SJSA1 (cell line): ENCODE measurements at places on chromosomes 12 and 14. TPM values are rescaled to one million over a fixed set of nuclear protein-coding genes. Genes with fewer than 3 reads are reported as not detected.

DNA sequence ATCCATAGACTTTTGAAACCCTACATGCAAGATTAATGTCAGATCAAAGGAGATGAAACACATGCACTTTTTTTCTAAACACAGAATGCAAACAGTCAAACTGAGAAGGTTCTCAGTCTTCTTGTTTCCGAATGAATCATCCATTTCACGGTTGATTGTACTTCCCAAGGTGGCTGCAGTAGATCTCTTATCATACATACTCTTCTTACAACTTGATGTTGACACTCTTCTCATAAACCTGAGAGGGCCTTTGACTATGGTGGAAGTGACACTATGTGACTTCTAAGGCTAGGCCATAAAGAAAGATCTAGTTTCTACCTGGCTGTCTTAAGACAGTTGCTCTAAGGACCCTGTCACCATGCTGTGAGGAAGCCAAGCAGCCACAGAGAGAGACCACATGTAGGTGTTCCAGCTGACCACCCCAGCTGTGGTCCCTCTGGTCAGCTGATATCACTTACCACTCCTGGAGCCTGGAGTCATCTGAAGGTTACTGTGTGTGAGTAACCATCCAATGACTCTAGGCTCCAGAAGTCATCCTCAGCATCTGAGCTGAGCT lies 67.2 kb upstream of the HMGA2 start:
- H3K36me3 ChIP-seq: no peaks in the 10 kb centered on the region
- H3K4me3 ChIP-seq: no peak overlapping the region
- H3K27ac ChIP-seq: no peak overlapping the region
- H3K27me3 ChIP-seq: no peaks in the 10 kb centered on the region
- no peak for DNase-seq

SYCP3 gene
- total RNA-seq: not detected in 2 replicates

SERPINA4 gene
- total RNA-seq: not detected in 2 replicates

CLEC1A gene
- total RNA-seq: not detected in 2 replicates

GRCh38 chr12:88062474-88062873 lies 33.3 kb upstream of the C12orf50 start:
- H3K4me1 ChIP-seq: no peaks in the 10 kb centered on the region; the same call in 1 of the 2 replicates
- no peak overlapping the region for H3K4me3 ChIP-seq
- no peaks in the 10 kb centered on the region for H3K27me3 ChIP-seq
- no peak for DNase-seq

- no peaks in the 10 kb centered on the region for H3K36me3 ChIP-seq
- no peak overlapping the region for H3K4me3 ChIP-seq
- H3K27ac ChIP-seq: no peak overlapping the region
- peaks cover 6% of the 10 kb centered on the region for H3K4me1 ChIP-seq
- no peaks in the 10 kb centered on the region for H3K27me3 ChIP-seq
These were observed 60.1 kb upstream of the PYGL start for GRCh38 chr14:51004352-51004800.

GRCh38 chr12:8664228-8664913 lies 1.7 kb upstream of the MFAP5 start:
- H3K27ac ChIP-seq: no peak overlapping the region
- H3K27me3 ChIP-seq: 0 out of 2 replicates have a peak, but pooled peaks cover 6% of the 10 kb centered on the region
- H3K4me1 ChIP-seq: no peaks in the 10 kb centered on the region
- H3K36me3 ChIP-seq: no peaks in the 10 kb centered on the region
- H3K4me3 ChIP-seq: no peak overlapping the region
- no peak for DNase-seq

MGAT4C gene
- not detected in 2 replicates for total RNA-seq

- no peaks in the 10 kb centered on the region for H3K27me3 ChIP-seq
- H3K36me3 ChIP-seq: no peaks in the 10 kb centered on the region
- no peak for DNase-seq
- H3K4me1 ChIP-seq: peaks cover 29% of the 10 kb centered on the region
These were observed 9.6 kb upstream of the ENDOU start for GRCh38 chr12:47734725-47735480.

GRCh38 chr12:104602896-104603295 lies 146.1 kb downstream of the CHST11 start:
- DNase-seq: no peak
- H3K36me3 ChIP-seq: no peaks in the 10 kb centered on the region
- no peak overlapping the region for H3K27ac ChIP-seq
- H3K4me1 ChIP-seq: peaks cover 20% of the 10 kb centered on the region
- no peak overlapping the region for H3K4me3 ChIP-seq
